Activated CD8-positive, alpha-beta T cell treated with anti-CD3 and anti-CD28 coated beads for 36 hours (primary cell): ENCODE measurements at places on chromosomes 6 and 20.

- peak; percentile 84 for DNase-seq
These were observed 42.6 kb downstream of the TTI1 start for GRCh38 chr20:37990571-37991151.

DNA sequence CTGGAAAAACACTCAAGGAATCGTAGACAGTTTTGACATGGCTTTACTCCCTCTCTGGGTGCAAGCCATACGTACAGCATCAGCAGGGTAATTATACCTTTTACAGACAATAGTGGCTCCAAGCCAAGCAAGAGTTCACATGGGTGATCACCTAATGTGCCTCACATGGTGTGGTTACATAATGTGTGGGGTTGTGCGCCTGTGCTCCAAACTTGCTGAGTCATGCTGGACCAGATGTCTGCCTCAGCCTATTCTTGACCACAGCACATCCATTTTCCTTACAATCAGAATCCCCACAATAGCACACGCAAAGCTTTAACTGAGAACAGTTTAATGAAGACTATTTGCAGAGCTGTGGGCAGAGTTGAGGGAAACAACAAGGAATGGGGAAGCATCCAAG, 74.5 kb downstream of the ALDH8A1 start:
- DNase-seq, result no peak

- peak; percentile 52 for DNase-seq
These were observed 674 bp downstream of the MAPK14 start for GRCh38 chr6:36028088-36028876.

DNA sequence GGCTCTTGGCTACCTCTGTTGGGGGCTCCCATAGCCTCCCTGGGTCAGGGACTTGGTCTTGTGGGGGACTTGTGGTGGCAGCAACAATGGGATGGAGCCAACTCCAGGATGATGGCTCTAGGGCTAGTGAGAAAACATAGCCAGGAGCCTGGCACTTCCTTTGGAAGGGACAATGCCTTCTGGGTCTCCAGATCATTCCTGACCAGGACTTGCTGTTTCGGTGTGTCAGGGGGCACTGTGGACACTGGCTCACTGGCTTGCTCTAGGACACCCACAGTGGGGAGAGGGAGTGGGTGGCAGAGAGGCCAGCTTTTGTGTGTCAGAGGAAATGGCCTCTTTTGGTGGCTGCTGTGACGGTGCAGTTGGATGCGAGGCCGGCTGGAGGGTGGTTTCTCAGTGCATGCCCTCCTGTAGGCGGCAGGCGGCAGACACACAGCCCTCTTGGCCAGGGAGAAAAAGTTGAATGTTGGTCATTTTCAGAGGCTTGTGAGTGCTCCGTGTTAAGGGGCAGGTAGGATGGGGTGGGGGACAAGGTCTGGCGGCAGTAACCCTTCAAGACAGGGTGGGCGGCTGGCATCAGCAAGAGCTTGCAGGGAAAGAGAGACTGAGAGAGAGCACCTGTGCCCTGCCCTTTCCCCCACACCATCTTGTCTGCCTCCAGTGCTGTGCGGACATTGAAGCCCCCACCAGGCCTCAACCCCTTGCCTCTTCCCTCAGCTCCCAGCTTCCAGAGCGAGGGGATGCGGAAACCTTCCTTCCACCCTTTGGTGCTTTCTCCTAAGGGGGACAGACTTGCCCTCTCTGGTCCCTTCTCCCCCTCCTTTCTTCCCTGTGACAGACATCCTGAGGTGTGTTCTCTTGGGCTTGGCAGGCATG, 9.2 kb downstream of the VEGFA start:
- no peak for DNase-seq

DNA sequence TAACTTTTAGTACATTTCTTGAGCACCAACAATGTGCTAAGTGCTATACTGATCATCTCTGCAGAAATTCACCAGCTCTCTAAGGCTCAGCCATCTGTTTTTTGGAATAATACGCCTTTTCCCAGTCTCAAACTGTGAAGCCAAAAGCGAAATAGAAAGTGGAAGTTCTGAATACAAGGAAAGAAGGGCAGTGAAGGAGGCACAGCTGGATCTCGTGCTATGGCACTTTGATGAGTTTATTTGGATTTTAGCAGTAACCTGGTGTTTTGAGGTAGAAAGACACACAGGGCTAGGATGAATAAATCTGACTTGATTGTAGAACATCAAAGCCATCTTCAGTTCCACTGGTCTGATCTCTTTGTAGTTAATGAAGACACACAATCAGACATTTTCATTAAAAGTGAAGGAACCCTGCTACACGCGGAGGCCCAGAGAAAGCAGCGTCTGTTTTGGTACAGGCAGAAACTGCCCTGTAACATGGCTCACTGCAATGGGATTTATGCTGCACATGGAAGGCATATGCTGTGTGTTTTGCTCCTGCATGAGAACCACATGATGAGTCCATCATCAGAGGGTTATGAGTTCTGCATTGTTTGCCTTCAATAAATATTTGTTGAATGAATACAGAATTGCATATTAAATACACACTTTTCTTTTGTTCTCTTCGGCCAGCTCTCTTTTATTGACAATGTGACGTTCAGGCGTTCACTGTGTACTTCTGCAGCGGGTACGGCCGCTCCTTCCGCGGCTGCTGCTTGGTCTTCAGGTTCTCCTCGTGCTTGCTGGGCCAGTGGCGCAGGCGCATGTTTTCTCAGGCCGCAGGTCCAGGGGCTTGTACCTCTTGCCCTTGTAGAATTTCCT, 100.9 kb downstream of the PREP start:
- DNase-seq, result no peak
